GM23338 (cell line): ENCODE measurements at places on chromosomes 5 and 9. TPM values are rescaled to one million over a fixed set of nuclear protein-coding genes. Genes with fewer than 3 reads are reported as not detected.

- no peak for DNase-seq
Observed at GRCh38 chr9:38671748-38672147, 48.2 kb downstream of the FAM240B start.

The MARCHF3 gene
- 7.0 and 8.7 TPM in 2 replicates for polyA plus RNA-seq

- DNase-seq: no peak
Observed at GRCh38 chr9:113990975-113991471, 87.1 kb downstream of the AMBP start.

- DNase-seq: no peak
Observed at GRCh38 chr5:105836887-105837286, 1833.8 kb downstream of the EFNA5 start.

DNA sequence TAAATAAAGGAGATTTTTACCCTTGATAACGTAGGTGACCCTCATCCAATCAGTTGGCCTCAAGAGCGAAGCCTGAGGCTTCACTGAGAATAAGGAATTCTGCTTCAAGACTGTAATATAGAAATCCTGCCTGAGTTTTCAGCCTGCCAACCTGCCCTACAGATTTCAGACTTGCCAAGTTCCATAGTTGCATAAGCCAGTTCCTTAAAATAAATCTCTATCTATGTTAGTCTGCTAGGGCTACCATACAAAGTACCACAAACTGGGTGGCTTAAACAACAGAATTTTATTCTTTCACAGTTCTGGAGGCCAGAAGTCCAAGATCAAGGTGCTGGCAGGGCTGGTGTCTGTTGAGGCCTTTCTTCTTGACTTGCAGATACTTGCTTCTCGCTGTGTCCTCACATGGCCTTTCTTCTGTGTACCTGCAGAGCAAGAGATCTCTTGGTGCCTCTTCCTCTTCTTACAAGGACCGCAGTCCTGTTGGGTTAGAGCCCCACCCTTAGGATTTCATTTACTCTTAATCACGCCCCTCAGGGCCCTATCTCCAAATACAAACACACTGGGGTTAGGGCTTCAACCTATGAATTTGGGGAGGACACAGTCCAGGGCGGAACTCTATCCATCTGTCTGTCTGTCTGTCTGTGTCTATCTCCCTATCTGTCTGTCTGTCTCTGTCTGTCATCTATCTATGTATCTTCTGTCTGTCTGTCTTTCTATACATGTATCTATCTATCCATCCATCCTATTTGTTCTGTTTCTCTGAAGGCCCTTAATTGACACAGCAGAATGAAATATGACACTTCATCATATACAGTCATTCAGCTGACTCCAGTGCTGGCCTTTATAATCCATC is 17.0 kb upstream of the CMBL start:
- DNase-seq: no peak

DNA sequence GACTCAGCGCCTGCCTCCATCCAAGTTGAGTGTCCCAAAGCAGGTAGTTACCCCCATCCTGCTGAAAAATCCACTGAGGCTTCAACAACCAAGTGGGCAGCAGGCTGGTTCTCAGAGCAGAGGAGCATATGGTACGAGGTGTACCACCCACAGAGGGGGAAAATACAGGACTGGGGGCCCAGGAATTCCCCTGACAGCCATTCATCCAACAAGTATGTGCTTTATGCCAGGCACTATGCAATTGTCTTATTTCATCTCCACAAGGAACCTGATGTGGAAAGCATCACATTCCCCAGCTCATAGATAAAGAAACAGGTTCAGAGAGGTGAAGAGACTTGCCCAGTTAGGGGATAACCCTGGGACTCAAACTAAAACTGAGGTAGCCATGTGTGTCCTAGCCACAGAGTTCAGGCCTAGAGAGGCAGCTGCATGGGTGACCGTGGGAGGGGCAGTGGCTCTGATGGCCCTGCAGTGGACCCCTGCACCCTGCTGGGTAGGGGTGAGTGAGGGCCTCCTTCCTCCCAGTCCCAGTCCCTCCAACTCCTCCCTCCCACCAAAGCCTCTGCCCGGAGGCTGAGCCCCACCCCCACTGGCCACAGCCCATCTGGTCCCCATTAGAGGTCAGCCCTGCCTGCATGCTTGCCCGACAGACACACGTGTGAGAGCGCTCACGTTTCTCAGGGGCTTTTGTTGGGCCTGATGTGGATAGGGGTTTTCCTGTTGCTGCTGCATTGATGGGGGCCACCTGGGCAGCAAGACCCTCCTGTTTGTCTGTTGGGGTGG is 11.5 kb downstream of the PDLIM4 start:
- no peak for DNase-seq

GRCh38 chr5:151628112-151628823 is 37.1 kb upstream of the FAT2 start:
- no peak for DNase-seq

DNA sequence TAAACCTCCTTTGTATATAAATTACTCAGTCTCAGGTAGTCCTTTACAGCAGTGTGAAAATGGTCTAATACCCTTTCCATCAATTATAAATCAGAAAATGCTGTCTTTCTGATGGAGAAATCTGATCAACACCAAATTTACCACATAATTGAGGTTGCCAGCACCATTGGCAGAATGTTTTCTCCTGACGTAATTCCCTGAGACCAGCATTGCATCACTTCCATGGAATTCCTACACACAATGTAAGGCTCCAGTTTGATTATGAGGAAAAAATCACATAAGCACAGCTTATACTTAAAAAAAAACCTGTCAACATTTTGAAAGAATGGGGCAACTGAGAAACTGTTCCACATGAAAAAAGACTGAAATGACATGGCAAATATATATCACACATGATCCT is 618.7 kb upstream of the CDH6 start:
- DNase-seq: no peak

DNA sequence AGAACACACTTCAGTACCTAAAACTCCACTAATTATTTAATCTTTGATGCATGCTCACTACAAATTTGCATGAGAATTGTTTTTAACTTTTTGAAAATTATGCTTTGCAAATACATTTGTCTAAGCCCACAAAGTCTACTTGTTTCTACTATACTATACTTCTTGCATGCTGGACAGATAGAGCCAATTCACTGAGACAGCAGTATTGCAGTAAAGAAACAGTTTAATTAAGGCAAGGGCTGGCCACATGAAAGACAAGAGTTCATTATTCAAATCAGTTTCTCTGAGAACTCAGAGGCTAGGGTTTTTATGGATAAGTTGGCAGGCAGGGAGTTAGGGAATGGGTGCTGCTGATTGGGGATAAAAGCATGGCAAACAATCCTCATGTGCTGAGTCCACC is 6.0 kb upstream of the FXN start:
- no peak for DNase-seq

DNA sequence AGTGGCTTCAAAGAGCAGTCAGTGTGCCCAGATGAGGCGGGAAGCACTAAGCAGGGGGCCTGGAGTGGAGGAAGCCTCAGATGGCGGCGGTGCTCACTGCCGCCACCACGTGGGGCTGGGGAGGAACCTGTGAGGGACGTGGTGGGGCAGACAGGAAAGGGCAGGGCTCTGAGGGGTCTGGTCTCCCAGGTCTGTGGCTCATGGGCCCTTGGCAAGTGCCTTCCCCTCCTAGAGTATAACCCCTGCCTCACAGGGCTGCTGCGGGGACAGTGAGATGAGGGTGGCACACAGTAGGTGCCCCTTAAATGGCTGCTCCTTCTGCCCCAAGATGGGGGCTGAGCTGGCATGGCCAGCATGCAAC is 26.6 kb downstream of the NR5A1 start:
- DNase-seq: peak; percentile 86

DNA sequence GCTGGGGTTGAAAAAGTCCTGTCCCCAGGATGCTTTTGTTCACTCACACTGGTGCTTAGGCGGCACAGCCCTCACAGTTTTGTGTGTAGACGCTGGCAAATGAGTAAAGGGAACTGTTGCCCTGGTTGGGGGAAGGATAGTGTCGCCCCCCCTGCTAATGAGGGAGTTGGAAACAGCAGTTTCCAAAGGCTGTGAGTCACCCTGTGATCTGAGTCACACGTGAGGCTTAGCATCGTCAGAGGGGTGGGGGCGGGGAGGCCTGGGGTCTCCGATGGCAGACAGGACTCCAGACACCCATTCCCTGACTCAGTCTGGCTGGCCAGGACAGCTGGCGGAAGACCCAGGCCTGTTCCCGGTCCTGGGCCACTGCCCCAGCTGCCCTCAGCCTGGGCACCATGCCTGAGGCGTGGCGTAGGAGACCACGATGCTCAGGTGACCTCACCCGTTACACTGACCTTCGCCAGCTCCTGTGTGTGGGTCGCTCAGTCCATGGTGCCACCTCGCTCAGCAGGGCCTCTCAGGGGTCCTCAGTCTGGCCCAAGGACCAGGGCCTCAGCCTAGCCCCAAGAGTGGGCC is 2.9 kb downstream of the DNAJB5 start:
- no peak for DNase-seq
